IPS DF 19.7 (cell line): ENCODE measurements at places on chromosomes 4 and X.

DNA sequence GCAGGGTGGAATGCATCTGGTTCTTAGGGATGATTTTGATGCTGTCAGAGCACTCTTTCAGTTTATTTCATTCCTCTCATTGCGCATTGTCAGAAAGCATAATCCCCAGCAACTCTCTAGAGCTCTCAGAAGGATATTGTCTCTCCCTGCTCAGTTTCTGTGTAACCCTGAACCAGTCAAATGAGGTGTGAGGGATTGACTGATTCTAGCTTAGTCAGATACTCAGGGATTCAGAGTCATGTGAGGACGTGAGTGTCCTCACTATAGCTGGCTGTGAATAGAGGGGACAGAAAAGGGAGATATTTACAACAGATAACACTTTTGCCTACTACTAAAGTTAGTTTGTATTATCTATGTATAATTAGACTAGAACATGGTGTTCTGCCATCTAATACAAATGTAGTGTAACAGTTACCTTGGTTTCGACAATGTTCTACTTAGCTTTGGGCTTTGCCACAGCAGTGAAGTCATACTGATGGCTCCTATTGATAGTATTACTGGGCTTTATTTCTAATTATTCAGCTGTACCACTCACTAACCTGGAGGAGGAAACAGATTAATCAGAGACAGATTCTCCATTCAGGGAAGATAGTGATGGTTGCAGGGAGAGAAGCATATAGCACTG lies 19.5 kb downstream of the AP1AR start:
- DNase-seq = no peak

- peak; percentile 73 for DNase-seq
These were observed 100.8 kb downstream of the ARSJ start for GRCh38 chr4:113878668-113879067.

DNA sequence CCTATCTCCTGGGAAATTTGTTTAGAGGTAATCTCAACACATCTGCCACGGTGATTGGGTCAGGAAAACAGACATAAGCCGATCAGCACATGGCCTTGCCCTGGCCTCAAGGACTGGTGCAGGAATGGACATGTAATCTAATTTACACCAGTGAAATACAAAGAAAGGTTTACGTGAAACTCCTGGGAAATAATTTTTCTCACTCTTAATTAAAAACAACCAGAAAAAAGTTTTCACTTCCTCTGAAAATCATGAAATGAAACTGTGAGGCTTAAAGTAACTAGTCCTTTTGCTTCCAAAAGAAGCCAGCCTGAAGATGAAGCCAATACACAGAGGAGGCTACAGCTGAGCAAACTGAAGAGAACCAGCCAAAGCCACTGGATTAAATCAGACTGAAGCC lies 154.1 kb upstream of the FAM241A start:
- no peak for DNase-seq

DNA sequence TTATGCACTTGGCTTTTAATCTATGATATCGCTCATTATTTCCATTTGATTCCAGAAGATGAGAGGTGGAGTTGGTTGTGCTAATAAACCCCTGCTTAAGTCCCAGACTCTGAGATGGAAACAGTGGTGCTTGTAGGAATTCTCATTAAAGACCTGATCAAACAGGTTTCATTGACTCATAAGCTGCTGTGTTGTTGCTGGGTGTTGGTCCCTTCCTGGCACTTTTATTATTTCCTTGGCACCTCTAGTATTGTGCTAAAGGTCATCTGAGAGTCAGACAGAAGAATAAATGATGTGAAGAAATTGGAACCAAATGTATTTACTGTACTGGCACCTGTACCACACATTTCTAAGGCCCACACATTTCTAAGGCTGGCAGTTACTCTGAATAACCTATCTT lies 544.7 kb upstream of the NR3C2 start:
- no peak for DNase-seq
